Activated T-helper 1 cell treated with anti-CD3 and anti-CD28 coated beads, Interleukin-12 subunit alpha, Interleukin-12 subunit beta, Interleukin-2, Interleukin-4 antibody, amounts not matched to agents 30 ng/mL and 10 ng/mL and 1 ng/mL, durations not matched to agents 14 hours and 24 hours and 36 hours (primary cell): ENCODE measurements at places on chromosomes 1 and 21.

DNA sequence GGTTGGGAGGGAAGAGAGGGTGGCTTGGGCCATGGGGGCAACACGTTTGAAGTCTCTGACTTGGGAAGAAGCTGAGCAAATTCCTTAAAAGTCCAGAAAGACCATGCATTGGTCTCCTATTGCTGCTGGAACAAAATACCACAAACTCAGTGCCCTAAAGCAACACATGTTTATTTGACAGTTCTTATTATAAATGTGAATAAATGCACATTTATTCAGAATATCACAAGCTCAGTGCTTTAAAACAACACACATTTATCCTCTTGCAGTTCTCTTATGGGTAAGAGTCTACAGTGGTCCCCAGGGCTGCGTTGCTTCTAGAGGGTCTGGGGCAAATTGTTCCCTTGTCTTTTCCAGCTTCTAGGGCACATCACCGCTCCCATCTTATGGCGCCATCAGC, 10.1 kb upstream of the PRAMEF12 start:
- H3K4me3 ChIP-seq, result no peak overlapping the region
- DNase-seq, result no peak
- peaks cover 9% of the 10 kb centered on the region for H3K27me3 ChIP-seq
- H3K36me3 ChIP-seq, result no peaks in the 10 kb centered on the region

- H3K36me3 ChIP-seq, result no peaks in the 10 kb centered on the region
- H3K27me3 ChIP-seq, result peaks cover 2% of the 10 kb centered on the region
- no peak overlapping the region for H3K27ac ChIP-seq
- H3K4me1 ChIP-seq, result no peaks in the 10 kb centered on the region
These were observed 11.8 kb downstream of the KIRREL1 start for GRCh38 chr1:158005224-158005623.

- DNase-seq, result no peak
- no peaks in the 10 kb centered on the region for H3K4me1 ChIP-seq
- no peaks in the 10 kb centered on the region for H3K27me3 ChIP-seq
- no peak overlapping the region for H3K4me3 ChIP-seq
- no peak overlapping the region for H3K27ac ChIP-seq
- H3K36me3 ChIP-seq, result no peaks in the 10 kb centered on the region
These were observed 142.9 kb upstream of the COL6A1 start for GRCh38 chr21:45838634-45839033.

GRCh38 chr21:14523234-14523633, 22.9 kb downstream of the SAMSN1 start:
- DNase-seq, result peak; percentile 35
- H3K36me3 ChIP-seq, result peaks cover 35% of the 10 kb centered on the region
- peak overlapping the region; percentile 91 for H3K27ac ChIP-seq
- no peaks in the 10 kb centered on the region for H3K27me3 ChIP-seq
- peaks cover 72% of the 10 kb centered on the region for H3K4me1 ChIP-seq
- H3K4me3 ChIP-seq, result peak overlapping the region; percentile 68

- no peak for DNase-seq
- no peaks in the 10 kb centered on the region for H3K36me3 ChIP-seq
- H3K27ac ChIP-seq, result no peak overlapping the region
These were observed 83.1 kb downstream of the FMN2 start for GRCh38 chr1:240174734-240175133.

DNA sequence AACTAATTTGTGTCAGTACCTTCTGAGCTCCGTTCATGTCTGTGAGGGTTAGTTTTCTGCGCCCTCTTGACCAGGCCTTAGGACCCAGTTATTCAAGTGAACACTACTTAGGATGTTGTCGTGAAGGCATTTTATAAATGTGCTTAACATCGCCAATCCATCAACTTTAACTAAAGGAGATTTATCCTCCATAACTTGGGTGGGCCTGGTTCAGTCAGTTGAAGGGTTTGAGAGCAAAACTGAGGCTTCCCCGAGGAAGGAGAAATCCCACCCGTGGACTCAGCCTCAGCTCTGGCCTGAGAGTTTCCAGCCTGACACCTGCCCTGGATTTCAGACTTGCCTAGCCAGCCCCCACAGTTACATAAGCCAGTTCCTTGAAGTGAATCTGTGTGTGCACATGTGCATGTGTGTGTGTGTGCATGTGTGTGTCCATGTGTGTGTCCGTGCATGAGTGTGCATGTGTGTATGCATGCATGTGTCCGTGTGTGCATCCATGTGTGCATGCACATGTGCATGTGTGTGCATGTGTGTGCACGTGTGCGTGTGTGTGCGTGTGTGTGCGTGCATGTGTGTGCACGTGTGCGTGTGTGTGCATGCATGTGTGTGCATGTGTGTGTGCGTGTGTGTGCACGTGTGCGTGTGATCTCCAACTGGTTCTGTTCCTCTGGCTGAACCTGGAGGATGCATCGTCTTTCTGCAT, 62.1 kb upstream of the PDE9A start:
- no peak for DNase-seq
- no peaks in the 10 kb centered on the region for H3K27me3 ChIP-seq
- H3K4me3 ChIP-seq, result no peak overlapping the region
- H3K4me1 ChIP-seq, result peaks cover 6% of the 10 kb centered on the region
- no peaks in the 10 kb centered on the region for H3K36me3 ChIP-seq
